ENCODE measurements at places on chromosomes 3 and 15.

GRCh38 chr15:41259546-41260189 lies 28.6 kb downstream of the CHP1 start:
- DNase-seq: no peak

GRCh38 chr3:194686414-194686815 lies 732 bp downstream of the FAM43A start:
- no peak for DNase-seq

DNA sequence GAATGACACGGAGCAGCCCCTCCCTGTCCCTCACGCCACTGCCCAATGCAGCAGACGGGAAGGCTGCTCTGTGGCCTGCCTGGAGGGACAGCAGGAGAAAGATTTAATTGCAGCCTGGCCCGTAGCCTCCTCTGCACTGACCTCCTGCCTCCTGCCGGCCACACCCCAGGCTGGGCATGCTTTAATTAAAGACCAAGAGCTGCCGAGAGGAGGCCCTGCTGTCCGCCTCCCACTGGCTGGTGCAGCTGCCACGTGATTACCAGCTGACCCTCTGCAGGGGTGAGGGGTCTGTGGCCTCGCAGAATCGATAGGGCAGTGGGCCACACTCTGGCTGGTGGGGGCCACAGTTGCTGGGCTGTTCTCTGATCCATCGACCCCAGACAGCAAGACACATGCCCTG lies 100.2 kb upstream of the PRR23E start:
- DNase-seq: no peak

GRCh38 chr3:165642761-165643420 lies 194.3 kb downstream of the BCHE start:
- no peak for DNase-seq

DNA sequence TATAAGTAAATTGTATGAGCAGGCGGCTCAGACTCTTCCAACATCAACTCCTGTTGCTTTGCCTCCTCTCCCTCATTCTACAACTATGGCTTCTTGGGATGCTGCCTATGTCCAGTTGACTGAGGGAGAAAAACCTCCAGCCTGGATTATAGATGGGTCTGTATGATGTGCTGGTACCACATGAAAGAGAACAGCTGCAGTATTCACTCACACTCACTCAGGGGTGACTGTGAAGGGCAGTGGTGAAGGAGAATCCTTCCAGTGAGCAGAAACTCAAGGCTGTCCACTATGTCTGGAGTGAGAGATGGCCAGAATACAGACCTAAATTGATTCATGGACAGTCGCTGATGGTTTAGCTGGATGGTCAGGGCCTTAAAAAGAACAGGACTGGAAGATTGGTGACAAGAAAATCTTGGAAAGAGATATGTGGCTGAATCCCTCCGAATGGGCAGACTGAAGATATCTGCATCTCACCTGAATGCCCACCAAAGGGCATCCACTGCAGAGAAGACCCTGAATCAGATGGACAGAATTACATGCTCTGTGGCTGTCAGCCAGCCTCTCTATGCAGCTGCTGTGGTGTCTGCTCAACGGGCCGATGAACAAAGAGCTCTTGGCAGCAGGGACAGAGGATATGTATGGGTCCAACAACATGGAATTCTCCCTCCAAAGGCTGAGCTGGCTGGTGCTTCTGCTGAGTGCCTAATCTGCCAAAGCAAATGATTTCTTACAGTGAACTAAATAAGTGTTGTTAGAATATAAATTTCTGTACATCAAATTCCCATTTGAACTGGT lies 1.9 kb upstream of the BCL2L10 start:
- DNase-seq: no peak

GRCh38 chr3:5122741-5123706 lies 932 bp downstream of the ARL8B start:
- DNase-seq: no peak

DNA sequence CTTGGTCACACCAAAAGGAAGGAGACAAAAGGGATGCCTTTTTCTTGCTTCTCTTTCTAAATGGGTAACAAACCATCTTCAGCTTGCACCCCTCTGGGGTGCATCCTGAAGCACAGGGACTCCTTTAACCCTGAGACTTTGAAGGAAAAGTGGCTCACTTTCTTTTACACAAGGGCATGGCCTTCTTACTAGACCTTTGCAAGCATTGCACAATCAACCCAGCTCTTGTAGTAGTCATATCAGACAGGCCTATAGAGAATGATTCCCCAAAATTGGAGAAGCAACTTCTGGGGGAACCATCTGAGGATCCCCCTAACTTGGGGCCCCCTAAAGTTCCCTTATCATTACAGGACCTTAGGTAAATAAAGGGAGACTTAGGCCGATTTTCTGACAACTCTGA lies 56.1 kb upstream of the GK5 start:
- no peak for DNase-seq

Measured in activated CD4-positive, CD25-positive, alpha-beta regulatory T cell (primary cell).